ENCODE measurements at places on chromosomes 16 and 17.

DNA sequence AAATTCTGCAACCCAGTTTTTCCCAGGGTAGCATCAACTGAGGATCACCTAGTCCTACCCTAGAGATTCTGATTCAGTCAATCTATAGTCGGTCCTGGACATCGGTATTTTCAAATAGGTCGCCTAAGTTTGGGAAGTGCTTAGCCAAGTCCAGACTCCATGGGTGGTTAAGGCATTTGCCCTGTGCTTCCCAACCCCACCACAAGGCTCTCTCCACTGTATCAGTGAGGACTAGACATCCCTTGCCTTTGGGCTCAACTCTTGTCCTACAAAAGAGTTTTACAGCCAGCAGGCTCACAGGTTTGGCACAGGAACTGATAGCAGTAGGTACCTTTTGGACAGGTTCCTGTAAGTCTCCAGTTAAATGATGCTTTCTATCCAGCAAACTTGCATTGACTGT is 13.8 kb downstream of the HYDIN start:
- no peak for DNase-seq

- no peak for DNase-seq
These were observed 69.3 kb downstream of the CRISPLD2 start for GRCh38 chr16:84889066-84889465.

DNA sequence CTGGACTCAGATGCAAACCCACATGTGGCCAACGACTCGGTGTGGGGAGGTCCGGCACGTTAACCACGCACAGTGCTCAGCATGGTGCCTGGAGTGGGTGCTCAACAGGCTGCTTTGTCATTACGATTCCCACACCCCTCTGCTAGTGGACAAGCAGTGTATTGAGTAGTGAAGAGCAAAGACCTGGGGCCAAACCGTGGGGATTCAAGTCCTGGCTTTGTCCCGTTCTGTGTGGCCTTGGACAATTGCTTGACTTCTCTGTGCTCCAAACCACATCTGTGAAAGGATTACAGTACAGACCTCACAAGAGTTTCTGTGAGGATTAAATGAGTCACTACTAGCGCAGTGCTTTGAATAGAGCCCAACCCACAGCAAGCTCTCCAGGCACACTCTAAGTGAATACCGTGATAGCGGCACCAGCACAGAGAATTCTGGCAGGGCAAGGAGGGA is 33.8 kb downstream of the TRPV2 start:
- DNase-seq: no peak

GRCh38 chr17:79843816-79844800 is 4.9 kb upstream of the CBX4 start:
- no peak for DNase-seq

DNA sequence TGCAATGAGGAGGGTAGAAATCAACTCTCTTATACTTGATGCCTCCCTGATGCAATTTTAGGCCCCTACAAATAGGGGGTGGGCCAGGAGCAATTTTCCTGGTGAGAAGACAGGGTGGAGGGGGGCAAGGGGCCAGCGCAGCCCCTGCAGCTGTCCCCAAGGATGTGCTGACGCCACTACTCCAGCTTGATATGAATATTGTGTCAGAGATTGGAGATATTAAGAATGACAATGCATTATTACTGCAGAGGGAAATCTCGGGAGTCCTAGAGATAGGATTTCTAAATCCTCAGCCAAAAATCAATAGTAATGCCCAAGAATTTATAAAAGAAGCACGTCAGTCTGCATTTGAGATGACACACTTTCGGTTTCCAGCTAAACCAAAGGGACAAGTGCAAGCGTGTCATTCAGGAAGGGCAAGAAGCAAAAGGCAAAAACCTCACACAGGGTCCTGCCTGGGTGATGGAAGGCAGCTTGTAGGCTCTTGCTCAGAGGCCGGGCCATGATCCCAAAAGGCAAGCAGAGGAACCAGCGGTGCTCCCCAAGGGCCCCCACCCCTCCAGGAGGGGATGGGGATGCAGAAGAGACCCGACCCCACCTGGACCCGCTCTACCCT is 178.8 kb downstream of the C16orf78 start:
- DNase-seq: no peak

DNA sequence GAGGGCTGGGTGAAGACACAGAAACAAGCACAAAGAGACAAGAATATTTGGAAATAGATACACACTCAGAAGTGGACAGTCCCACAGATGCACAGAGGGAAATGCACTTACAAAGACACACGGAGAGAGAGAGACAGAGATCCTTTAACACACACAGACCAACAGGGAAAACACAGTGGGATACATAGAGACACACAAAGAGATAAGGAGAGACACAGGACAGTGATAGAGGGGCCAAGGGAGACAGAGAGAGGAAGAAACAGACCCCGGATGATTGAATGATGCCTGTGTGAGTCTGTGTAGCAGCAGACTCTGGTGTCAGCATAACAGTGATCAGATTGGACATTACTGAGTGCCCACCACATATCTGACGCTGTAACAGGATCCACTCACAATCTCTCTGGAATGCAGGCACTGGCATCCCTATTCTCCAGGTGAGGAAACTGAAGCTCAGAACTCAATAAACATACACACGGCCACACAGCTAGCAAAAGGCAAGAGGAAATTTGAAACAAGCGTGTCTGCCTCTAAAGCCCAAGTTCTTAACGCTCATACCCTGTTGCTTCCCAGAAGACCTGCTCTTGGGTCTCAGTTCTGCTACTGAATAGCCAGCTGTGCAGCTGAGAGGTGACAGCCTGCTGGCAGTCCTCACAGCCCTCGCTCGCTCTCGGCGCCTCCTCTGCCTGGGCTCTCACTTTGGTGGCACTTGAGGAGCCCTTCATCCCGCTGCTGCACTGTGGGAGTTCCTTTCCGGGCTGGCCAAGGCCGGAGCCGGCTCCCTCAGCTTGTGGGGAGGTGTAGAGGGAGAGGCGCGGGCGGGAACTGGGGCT is 186.3 kb upstream of the NLRP1 start:
- DNase-seq: no peak

DNA sequence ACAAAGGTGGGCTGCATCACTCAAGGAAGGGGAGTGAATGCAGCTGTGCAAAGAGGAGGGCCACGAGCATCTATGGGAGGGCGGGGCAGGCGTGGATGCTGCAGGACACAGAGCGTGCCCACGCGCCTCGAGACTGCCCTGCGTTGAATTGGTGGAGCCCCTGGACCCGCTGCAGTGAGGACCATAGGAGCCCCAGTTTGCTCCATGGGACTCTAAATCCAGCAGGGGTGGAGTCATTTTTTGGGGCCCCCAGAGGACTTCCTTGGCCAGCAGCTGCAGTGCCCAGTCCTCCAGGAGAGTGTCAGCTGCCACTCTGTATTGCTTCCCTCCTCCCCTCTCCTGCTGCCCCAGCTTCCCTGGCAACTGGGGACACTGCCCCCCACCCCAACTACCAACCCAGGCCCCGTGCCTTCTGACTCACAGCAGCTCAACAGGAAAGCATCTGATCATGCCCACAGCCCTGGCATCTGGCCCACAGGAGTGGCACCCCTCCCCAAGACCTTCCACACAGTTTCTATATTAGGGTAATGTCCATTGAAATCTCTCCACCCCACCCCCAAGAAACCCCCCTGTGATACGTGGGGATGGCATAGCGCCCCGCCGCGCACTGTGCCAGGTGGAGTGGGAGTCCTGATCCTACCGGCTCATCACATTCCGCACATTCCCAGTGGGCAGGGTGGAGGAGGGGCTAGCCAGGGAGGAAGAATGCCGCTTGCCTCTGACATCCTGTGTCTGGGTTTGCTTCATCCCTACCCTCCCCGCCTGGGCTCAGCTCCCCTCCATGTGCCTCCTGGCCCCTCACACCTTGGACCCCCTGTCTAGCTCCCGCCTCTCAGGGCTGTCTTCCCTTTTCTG is 27.8 kb upstream of the ITGA3 start:
- no peak for DNase-seq

DNA sequence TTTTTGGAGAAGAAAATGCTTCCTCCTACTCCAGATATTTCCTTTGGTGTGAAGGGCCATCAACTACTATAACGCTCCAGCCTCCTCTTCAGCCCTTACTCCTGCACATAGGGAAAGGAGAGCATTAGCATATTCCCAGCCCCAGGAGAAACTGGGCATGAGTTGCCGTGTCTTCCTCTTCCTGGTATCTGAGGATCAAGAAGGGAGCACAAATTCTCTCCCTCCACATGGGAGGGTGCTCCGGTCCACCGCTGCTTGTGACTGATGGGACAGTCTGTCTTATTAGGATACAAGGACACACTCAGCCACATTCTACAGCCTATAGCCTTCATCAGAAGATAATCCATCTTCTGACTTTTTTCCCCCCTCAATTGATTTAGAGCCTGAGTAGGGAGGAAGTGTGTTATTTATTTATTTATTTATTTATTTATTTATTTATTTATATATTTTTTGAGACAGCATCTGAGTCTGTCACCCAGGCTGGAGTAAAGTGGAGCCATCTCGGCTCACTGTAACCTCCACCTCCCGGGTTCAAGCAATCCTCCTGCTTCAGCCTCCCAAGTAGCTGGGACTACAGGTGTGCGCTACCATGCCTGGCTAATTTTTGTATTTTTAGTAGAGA is 16.6 kb upstream of the CYB5B start:
- DNase-seq: no peak

GRCh38 chr16:57525761-57526160 is 10.6 kb downstream of the CCDC102A start:
- no peak for DNase-seq

- DNase-seq: no peak
These were observed 65.9 kb upstream of the IRX6 start for GRCh38 chr16:55257966-55258613.

GRCh38 chr17:10666906-10667305 is 9.8 kb upstream of the MYH3 start:
- DNase-seq: no peak

DNA sequence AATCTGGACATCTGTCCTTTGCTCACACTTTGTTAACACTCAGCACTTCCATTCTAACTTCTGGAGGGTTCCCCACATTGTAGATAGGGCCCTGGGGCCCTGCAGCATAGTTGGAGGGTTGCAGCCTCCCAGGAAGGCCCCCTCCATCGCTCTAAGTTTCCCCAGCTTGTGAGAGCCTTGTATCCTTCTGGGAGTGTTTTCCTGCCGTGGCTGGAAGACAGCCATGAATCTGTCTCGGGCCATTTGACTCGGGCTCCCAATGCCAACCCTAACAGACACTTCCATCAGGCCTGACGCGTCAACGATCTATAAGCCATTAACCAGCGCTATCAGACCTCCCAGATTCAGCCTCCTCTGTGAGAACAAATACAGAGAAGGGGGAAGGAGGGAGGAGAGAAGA is 263.7 kb upstream of the RPL38 start:
- DNase-seq: no peak

DNA sequence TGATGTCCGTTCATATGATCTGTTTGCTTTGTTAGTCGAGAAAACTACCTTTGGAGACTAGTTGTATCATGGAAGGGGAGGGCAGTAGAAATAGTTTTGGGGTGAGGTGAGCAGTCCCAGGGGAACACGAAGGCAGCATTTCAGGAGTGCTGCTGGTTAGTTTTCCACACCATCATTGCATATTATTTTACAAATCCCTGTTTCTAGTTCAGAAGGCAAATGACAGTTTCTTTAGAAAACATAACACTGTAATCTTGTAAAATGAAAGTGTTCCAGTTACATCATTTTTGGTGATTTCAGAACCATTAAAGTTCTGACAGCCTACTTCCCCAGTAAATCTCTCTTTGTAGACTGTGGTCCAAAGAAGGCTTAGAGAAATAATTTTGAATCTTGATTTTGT is 25.4 kb downstream of the BANP start:
- no peak for DNase-seq

- no peak for DNase-seq
These were observed 54.7 kb downstream of the TNRC6A start for GRCh38 chr16:24784121-24784520.

DNA sequence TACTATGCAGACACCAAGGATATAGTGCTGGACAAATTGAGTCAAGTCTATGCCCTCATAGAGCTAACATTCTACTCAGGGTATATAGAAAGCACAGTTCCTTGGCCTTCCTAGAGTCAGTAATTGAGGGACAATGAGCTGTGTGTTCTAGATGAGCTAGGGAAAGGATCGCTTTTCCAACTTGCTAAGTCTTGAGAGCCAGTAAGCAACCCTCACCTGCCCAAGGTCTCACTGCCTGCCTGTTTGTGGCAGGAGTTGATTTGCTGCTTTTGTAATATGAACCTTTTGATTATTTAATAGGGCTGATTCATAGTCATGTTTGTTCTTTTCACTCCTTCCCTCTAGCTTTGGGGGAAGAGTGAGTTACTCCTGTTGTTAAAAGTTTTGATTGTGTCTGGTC is 6.5 kb downstream of the DDX42 start:
- no peak for DNase-seq

- DNase-seq: no peak
These were observed 6.0 kb downstream of the FHOD1 start for GRCh38 chr16:67241008-67241900.

GRCh38 chr17:82548681-82549303 is 29.3 kb downstream of the FOXK2 start:
- no peak for DNase-seq

DNA sequence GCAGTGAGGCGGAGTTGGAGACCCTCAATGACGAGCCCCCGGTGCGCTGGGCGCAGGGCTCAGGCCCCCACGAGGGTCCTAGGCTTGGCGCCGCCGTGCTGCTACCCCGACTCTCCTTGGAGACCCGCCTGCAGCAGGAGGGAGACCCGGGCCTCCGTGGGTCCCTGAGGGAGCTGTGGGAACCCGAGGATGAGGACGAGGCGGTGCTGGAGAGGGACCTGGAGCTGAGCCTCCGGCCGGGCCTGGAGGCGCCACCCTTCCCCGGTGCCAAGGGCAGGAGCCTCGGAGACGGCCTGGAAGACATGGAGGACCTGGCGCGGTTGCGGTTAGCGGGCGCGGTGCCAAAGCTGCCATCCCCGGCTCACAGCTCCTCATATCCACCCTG is 2.3 kb downstream of the MYO15B start:
- no peak for DNase-seq

All from NCI-H524 treated with DMSO at 0.1 percent for 48 hours (cell line).